ENCODE measurements at places on chromosomes 3 and 15.
A peak's percentile ranks its signal among the peaks of the same experiment; 100 is the strongest.

DNA sequence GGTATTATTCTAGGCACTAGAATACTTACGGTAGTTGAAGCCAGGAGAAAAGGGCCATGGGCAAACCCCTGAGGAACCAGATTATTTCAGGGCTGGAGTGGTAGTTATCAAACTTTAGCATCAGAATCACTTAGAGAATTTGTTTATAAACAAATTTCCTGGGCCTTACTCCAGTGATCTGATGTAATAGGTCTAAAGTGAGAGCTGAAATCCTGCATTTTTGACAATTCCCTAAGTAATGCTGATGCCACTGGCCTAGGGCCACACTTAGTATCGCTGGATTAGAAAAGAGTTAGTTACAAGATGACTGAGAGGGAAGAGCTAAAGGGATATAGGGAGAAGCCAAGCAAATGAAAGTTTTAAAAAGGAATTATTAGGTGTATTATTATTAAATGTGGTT, 412.5 kb upstream of the THRB start:
- DNase-seq, result no peak

DNA sequence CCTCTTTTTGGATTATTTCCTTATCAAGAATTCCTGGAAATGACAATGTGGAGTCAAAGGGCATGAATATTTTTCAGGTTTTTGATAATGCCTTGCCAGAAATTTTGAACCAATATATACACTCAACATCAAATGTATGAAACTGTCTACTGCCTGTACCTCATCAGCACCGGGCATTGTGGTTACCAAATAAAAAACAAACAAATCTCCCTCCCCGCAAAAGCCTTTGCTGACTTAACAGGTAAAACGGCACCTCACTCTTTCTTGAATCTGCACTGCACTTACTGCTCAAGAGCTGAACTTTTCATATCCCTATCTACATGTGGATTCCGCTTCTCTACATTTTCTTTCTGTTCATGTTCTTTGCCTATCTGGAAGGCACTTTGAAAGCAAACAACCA, 134.5 kb upstream of the PRICKLE2 start:
- DNase-seq, result no peak

DNA sequence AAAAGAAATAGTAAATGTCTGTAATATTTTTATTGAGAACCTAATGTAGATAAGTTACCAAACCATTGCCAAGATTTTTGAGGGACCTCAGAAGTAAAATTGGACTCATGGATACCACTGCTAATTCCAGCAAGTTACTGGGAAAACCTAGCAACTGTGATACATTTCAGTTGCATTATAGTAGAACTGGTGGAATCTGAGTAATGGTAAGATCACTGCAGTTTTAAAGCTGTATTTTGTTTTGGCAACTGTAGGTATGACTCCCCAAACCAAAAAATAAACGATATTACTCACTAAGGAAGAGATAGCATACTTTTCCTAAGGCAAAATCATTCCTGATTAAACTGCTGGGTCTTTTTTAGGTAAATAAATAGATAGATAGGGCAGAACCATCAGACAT, 54.0 kb downstream of the ARMC8 start:
- DNase-seq, result no peak

DNA sequence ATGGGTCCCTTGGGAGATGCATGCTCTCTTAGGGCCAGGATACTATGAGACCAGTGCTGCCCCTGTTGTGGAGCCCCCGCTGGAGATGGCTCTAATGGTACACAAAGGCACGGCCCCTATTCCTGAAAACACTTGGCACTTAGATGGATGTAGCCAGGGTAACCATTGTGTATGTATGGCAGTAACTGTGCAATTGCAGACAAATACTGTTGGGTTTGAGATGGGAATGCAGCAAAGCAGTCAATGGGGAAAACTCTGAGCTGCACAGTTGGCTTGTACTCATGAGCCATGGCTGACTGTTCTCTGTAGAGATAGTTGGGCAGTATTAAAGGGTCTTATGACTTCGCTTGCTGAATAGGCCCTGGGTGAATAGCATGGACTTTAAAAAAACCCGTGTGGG, 67.9 kb upstream of the NPAP1 start:
- DNase-seq, result no peak

DNA sequence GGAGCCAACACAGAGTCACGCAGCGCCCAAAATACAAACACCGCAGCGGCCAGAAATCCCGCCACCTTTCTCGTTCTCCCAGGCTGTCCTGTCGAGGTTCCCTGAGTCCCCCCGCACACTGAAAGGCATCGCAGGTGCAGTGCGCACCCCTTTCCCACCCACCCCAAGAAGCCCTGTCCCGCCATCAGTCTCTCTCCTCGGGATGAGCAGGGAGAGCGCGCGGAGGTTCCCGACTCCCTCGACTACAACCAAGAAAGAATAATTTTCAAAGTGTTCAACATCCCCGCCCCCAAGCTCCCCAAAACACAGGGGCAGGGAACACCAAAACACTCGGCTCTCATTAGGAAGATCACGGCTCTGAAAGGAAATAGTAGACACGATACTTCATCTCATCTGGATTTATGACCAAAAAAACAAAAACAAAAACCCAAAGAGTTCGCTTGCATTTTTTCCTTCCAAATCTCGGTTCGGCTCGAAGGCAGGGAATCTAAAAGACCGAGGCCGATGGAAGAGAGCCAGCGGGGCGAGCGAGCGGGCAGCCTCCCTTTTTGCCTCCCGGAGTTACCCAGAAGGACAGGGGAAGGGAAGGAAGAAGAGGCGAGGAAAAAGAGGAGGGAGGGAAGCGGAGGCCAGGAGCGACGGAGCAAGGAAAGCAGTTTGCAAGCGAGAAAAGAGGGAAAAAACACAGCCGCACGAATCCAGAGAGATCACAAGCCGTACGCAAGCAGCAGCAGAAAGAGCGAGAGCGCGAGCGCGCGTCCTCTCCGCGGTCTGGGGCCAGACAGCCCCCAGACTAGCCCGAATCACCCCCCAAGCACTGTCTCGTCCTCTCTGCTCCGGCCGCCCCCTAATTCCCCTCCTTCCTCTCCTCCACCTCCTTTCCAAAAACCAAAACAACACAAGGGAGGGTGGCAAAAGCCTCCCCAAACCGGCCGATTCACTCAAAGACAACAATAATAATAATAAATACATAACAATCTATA, 808 bp downstream of the BCL6 start:
- DNase-seq, result no peak

- DNase-seq, result no peak
These were observed 25.1 kb upstream of the FSTL1 start for GRCh38 chr3:120475722-120476377.

DNA sequence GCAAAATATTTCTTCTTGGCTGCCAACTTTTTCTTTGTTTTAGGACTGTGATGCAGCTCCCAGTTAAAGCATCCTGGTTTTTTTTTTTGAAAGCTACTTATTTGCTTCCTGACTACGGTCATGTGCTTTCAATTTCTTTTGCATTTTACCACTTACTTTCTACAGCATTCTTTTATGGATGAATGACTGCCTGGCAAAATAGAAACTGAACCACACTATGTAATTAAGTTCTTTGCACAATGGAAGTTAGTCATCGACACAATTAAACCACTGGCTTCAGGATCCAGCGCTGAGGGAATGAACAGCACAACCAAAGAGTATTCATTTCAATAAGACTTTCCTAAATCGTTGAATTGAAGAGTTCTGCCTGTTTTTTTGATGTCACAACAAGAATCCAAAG, 82.2 kb upstream of the EPHA3 start:
- DNase-seq, result peak; percentile 16

- DNase-seq, result no peak
These were observed 508.5 kb downstream of the GABRG3 start for GRCh38 chr15:27479296-27480140.

DNA sequence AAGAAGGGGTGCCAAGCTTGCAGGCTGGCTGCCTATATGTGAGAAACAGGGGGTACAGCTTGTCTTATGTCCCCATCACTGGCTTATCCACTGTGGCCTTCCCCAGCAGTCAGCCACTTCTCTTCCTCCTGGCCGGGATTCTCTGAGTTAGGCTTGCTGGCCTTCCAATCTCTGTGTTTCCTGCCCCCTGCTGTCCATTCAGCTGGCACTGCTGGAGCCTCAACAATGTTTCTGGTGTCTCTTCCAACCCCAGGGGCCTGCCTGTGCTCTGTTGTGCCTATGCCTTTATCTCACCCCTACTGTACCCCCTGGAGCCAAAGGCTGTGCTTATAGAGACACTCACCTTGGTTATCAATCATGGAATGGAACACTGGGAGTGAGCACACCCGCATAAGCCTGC, 36.5 kb downstream of the ANAPC13 start:
- DNase-seq, result peak; percentile 21

DNA sequence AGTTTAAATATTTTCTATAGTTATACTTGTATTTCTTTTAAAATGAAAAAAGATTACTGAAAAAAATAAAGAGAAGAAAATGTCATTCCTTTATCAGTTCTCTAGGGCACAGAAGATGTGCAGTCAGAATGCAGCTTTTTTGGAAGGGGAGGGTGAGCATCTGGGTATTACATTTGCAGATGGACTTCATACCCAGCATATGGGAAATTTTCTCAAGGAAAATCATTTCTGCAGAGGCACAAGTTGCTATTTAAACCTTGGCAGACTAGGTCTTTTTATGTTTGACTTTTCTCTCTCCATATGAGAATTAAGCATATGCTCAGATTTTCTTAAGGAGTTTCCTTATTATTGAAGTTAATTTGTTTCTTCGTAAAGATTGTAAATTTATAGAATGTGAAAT, 39.5 kb upstream of the ZNF385D start:
- no peak for DNase-seq

DNA sequence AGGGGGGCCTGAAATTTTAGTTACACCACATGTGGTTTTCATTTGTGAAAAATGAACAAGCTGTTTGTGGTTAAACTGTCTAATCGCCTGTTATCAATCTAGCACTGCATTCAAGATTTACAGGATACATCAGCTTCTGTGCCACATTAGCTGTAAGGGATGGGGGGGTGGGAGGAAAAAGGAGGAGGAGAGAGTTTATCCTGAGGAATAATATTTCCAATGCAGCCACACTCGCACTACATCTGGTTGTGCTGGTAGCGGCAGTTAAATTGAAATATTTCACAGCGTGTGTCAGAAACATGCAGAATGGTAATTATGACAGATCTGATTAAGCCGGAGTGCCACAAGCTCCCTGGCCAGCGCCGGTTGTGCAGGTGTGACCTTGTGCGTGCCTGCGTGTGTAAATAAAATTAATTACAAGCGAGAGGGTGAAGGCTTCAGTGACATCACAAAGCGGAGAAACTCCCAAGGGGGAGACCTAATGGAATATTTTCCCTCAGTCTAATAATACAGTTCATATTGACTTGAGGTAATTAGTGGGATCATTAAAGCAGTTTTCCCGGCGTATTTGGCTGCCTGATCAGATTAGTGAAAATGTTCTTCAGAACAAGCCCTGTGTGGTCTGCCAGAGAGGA, 55.5 kb downstream of the SATB1 start:
- DNase-seq, result no peak

- DNase-seq, result no peak
These were observed 13.4 kb downstream of the TMEM43 start for GRCh38 chr3:14138109-14138877.

- DNase-seq, result no peak
These were observed 116.8 kb downstream of the GALK2 start for GRCh38 chr15:49286649-49287404.

DNA sequence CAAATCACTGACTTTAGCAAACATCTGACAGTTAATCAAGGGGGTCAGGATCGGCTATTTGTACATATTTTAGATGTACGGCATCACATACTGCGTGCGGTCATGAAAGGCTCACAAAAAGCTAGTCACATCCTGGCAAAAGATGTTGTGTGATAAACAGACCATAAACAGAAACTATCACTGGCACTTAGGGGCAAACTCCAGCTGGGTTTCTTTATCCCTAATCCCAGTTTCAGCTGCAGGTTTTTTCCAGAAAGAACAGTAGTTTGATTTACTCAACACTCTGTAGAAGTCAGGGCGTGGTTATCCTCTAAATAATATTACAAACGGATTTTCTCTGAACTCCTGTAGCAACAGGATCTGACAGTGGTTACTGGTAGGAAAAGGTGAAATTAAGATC, 112.4 kb upstream of the BHLHE40 start:
- no peak for DNase-seq

DNA sequence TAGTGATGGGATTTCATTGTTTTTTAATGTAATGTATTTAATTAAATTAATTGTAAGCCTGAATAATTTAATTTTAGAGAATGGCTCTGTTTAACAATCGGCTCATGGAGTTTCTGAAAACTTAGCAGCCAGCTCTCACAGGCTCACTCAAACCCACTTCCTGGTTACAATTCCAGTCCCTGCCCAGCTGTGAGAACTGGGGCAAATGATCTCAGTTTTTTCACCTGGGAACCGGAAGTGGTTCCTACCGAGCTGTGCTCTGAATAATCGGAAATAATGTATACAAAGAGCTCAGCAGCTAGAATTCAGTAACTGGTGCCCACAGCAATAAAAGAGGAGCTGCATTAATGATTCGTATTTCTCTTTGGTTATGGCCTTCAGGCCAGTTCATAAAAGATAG, 244.3 kb upstream of the MCTP2 start:
- DNase-seq, result no peak

GRCh38 chr3:157769378-157769777, 266.2 kb upstream of the VEPH1 start:
- no peak for DNase-seq

GRCh38 chr15:38793206-38793810, 228.7 kb upstream of the RASGRP1 start:
- DNase-seq, result no peak

DNA sequence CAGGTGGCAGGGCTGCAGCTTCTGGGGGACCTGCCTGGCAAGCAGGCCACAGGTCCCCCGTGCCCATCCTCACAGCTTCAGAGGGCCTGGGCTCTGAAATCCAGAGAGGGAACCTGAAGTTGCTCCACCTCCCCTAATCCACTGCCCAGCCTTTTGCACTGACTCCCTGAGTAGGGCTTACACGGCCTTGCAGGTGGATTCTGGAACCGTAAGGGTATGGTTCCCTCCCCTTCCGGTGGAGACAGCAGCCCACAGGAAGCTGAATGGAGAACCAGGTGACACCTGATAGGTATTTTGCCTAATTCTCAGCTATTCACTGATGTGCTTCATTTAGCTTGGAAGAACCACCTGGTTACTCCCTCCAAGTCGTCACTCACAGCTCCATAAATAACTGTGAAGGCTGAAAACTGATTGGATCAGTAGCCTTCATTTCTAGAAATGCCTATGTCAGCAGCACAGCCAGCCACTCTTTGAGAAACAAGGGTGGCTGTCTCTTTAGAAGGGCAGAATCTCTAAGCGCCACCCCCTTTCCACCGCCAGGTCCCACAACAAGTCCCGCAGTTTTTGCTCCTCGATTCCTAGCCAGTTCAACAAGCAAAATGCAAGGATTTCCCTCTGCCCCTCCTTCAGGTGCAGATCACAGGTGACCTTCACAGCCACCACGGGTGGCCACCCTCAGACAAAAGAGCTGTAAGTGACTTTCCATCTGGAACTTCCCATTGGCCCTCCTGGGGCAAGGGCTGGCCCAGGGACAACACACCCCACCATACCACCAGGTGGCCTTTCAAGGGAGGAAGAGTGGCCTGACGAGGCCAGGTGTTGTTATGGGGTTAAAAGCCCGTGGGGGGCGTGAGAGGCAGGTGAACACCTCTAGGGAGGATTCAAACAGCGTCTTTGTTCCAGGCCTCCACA, 112.9 kb downstream of the SEC22A start:
- no peak for DNase-seq

- no peak for DNase-seq
These were observed 123.9 kb upstream of the AGBL1 start for GRCh38 chr15:85955501-85956391.

Measured in anterior cingulate cortex (tissue), 58 donors.